ENCODE measurements at places on chromosomes 2 and 18. TPM values are rescaled to one million over a fixed set of nuclear protein-coding genes. Genes with fewer than 3 reads are reported as not detected.
A peak's percentile ranks its signal among the peaks of the same experiment; 100 is the strongest.

DNA sequence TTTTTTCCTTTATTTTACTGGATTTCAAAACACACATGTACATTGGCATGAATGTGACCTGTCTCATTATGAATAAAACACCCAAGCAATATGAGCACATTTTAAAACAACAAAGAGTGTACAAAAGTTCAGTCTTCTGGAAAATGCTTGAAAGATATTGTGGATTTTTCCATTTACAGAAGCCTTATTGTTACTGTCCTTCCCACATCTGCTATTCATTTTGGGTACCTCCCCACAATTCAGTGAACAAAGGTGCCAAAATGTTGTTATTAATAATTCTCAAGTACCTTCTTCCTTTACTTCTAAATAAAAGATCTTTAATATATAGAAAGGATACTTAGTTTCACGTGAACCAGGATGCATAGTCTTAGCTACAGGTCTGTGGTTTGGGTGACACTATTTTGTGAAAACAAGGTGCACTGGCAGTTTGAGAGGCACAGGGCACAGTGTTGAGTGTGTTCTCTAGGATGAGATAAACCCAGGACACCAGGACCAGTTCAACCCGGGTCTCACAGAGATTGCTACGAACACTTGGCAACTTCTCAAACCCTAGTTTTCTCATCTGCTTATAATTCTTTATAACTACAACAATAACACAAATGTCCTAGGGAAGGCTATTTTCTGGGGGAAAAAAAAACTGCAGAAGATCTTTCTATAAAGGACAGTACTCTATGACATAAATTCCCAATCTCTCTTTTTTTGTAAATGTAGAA is 84.5 kb upstream of the GALNT5 start:
- no peak overlapping the region for H3K27ac ChIP-seq
- no peak overlapping the region for H3K4me3 ChIP-seq
- H3K4me1 ChIP-seq: no peaks in the 10 kb centered on the region
- no peak for DNase-seq
- H3K27me3 ChIP-seq: peaks cover 8% of the 10 kb centered on the region

- peaks cover 16% of the 10 kb centered on the region for H3K27me3 ChIP-seq
- DNase-seq: no peak
- no peaks in the 10 kb centered on the region for H3K36me3 ChIP-seq
- H3K4me3 ChIP-seq: no peak overlapping the region
- H3K27ac ChIP-seq: no peak overlapping the region
- H3K4me1 ChIP-seq: peaks cover 2% of the 10 kb centered on the region
These were observed 37.7 kb downstream of the BCL11A start for GRCh38 chr2:60515721-60516226.

MPV17 gene
- total RNA-seq: 96.1 TPM

DNA sequence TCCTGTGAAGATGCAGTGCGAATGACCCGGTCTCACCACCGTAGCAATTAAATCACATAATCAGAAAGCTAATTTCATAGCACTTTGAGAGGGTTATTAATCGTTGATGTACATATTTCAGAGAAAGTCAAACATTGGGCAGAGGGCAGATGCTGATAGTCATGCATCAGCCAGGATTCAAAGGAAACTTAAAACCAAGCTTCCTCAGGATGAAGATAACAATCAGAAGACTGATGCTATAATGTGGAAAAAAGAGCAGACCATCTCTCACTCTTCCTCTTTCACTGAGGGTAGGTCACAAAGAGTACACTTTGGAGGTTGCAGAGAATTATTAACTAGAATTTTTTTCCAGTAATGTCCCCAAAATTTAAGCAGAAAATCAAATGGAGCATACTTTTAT is 1027.7 kb upstream of the ZEB2 start:
- no peak overlapping the region for H3K27ac ChIP-seq
- no peak overlapping the region for H3K4me3 ChIP-seq
- DNase-seq: no peak
- H3K27me3 ChIP-seq: peaks cover 23% of the 10 kb centered on the region

SUCLG1 gene
- total RNA-seq: 67.8 TPM

DNA sequence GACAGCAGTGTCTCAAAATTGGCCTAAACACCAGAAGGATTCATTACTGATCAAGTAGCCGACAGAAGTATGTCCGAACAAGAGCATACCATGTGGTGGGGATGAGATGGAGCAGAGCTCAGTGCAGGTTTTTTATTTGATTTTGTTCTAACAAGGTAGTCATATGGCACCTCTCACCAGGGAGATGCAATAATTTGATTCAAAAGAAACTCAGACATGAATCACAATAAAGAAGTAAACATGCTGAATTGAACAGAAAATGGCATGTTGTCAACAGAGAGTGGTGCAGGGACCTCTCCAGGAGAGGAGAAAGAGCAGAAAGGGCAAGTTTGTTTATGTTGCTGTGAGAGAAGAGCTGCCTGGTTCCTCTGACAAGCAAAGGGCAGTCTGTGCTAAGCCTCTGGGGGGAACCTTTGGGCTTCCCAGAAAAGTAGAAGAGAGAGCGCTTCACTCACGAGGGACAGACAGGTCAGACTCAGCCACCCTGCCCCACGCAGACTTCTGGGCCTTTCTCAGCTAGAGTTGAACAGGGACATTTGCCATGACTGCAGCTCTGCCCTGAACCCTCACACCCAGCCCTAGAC is 351.3 kb upstream of the RAB12 start:
- no peak overlapping the region for H3K27ac ChIP-seq
- H3K36me3 ChIP-seq: no peaks in the 10 kb centered on the region
- DNase-seq: no peak
- H3K4me1 ChIP-seq: no peaks in the 10 kb centered on the region
- no peak overlapping the region for H3K4me3 ChIP-seq

GRCh38 chr2:240165034-240165433 is 24.6 kb upstream of the OTOS start:
- peak; percentile 28 for DNase-seq
- H3K36me3 ChIP-seq: no peaks in the 10 kb centered on the region
- H3K4me1 ChIP-seq: no peaks in the 10 kb centered on the region
- H3K27me3 ChIP-seq: no peaks in the 10 kb centered on the region

- no peak for DNase-seq
- no peak overlapping the region for H3K27ac ChIP-seq
- peaks cover 5% of the 10 kb centered on the region for H3K36me3 ChIP-seq
- H3K27me3 ChIP-seq: peaks cover 14% of the 10 kb centered on the region
- H3K4me1 ChIP-seq: no peaks in the 10 kb centered on the region
These were observed 39.5 kb upstream of the MARCO start for GRCh38 chr2:118902266-118903028.
